ENCODE measurements at places on chromosomes 2 and 18. TPM values are rescaled to one million over a fixed set of nuclear protein-coding genes. Genes with fewer than 3 reads are reported as not detected.

- H3K4me3 ChIP-seq = no peak overlapping the region
- no peak for DNase-seq
- H3K27ac ChIP-seq = no peak overlapping the region
- no peaks in the 10 kb centered on the region for H3K36me3 ChIP-seq
Observed at GRCh38 chr2:190827720-190828119, 52.9 kb upstream of the GLS start.

- no peaks in the 10 kb centered on the region for H3K36me3 ChIP-seq
- no peaks in the 10 kb centered on the region for H3K4me1 ChIP-seq
- H3K27ac ChIP-seq = no peak overlapping the region
- H3K27me3 ChIP-seq = peaks cover 1% of the 10 kb centered on the region
- no peak overlapping the region for H3K4me3 ChIP-seq
- DNase-seq = no peak
Observed at GRCh38 chr2:55163274-55163721, 68.8 kb downstream of the CLHC1 start.

AQP12B gene
- not detected for total RNA-seq

DNA sequence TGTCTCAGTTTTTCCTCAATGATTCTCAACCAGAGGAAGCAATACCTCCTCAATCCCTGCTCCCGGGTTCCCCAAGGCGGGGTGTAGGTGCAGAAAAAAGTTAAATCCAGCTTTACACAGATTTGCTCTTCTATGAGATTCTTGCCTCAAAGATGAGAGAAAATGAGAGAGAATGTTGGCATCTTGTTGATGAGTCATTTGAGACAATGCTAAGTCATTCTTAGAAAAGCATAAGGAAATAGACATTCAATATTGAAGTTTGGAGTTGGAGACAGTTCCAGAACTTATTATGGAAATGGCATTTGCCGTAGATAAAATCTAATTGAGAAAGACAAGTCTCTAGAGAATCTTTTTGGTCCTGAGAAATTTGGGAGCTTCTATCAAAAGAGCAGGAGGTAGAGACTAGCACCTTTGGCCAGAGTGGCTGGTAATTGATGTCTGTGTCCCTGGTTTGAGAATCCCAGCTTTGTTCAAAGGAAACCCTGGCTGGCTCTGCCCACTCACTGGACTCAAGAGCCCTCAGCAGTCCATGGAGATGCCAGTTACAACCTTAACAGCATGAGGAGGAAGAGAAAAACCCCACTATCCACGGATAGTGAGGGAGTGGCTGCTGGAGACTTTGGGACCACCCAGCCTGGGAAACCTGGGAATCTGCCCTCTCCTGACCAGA lies 181.2 kb downstream of the FAM124B start:
- no peak overlapping the region for H3K4me3 ChIP-seq
- DNase-seq = no peak
- no peaks in the 10 kb centered on the region for H3K36me3 ChIP-seq
- H3K27me3 ChIP-seq = peaks cover 11% of the 10 kb centered on the region
- no peak overlapping the region for H3K27ac ChIP-seq

RFX8 gene
- total RNA-seq = not detected

GRCh38 chr2:121202541-121203310 lies 82.3 kb downstream of the TFCP2L1 start:
- H3K27me3 ChIP-seq = no peaks in the 10 kb centered on the region
- H3K36me3 ChIP-seq = no peaks in the 10 kb centered on the region
- H3K4me1 ChIP-seq = no peaks in the 10 kb centered on the region
- no peak overlapping the region for H3K4me3 ChIP-seq
- no peak for DNase-seq

MEIS1 gene
- total RNA-seq = not detected

DNA sequence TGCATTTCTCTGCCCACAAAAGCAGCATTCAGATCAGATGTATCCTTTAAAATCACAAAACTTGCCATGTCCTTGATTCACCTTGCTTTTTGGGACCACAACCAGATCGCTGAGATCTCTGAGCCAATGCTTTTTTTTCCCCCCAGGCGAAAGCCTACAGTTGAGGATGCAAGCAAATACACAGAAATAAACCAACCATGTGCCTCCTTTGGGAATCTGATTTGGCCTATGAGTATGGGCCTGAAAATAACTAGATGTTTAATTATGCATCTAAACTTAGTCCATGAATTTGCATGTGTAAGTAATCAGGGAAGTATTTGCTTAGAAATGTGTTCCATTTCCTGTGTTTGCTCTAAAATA lies 49.7 kb upstream of the CDC42EP3 start:
- no peaks in the 10 kb centered on the region for H3K36me3 ChIP-seq
- peaks cover 9% of the 10 kb centered on the region for H3K4me1 ChIP-seq
- DNase-seq = no peak
- no peak overlapping the region for H3K27ac ChIP-seq

ACTR3 gene
- 449 TPM for total RNA-seq

DNA sequence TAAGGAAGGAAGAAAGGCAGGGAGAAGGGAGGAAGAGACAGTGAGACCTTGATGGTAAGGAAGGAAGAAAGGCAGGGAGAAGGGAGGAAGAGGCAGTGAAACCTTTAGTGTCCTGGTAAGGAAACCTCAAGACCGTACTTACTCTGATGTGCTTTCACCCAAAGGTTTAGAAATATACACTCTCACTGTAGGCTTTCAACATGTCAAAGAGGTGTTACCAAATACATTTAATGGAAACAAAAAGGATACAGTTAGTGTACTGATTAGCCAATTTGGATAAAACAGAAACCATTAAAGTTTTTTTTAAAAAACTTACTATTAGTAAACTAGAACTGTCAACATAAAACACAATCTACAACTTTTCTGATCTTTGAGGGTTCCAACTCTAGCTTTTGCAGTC lies 7.1 kb downstream of the FBXO15 start:
- H3K27me3 ChIP-seq = no peaks in the 10 kb centered on the region
- DNase-seq = no peak
- H3K4me3 ChIP-seq = peak overlapping the region; percentile 62
- H3K4me1 ChIP-seq = peaks cover 41% of the 10 kb centered on the region

DNA sequence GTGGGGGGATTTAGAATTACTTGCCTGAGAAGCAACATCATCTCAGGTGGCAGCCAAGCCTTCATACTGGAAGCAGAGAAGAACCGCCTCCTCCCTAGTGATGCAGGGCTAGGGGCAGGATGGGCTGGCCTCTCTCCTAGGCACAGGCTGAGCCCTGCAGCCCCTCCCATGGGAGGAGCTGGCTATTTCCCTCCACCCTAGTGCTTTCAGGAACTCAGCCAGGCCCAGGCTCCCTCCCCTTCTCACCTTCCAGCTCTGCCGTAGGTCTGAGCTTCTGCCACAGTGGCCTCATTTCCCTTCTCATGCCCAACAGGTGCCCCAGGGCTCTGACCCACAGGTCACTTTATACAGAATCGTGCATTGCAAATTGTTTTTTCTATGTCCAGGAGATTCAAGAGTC lies 31.0 kb downstream of the CENPA start:
- H3K27me3 ChIP-seq = peaks cover 7% of the 10 kb centered on the region
- H3K4me3 ChIP-seq = no peak overlapping the region
- H3K27ac ChIP-seq = no peak overlapping the region
- no peaks in the 10 kb centered on the region for H3K36me3 ChIP-seq

PTCD3 gene
- 180 TPM for total RNA-seq

DNA sequence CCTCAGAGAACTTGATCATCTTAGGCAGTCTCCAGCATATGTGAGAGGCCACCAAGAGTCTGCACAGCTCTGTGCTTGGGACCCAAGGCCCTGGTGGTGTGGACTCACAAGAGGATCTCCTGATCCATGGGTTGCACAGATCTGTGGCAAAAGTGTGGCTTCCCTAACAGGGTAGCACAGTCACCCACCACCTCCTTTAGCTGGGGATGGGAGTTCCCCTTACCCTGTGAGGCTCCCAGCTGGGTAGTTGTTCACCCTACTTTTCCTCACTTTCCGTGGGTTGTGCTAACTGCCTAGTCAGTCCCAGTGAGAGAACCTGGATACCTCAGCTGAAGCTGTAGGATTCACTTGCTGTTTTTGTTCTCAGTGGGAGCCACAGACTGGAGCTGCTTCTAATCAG lies 123.7 kb downstream of the FTCDNL1 start:
- no peak overlapping the region for H3K27ac ChIP-seq
- no peaks in the 10 kb centered on the region for H3K36me3 ChIP-seq
- no peak overlapping the region for H3K4me3 ChIP-seq
- no peaks in the 10 kb centered on the region for H3K4me1 ChIP-seq
- DNase-seq = no peak

- H3K4me1 ChIP-seq = no peaks in the 10 kb centered on the region
- H3K4me3 ChIP-seq = no peak overlapping the region
- DNase-seq = no peak
- no peaks in the 10 kb centered on the region for H3K36me3 ChIP-seq
Observed at GRCh38 chr2:62486439-62486765, 19.6 kb downstream of the TMEM17 start.

DNA sequence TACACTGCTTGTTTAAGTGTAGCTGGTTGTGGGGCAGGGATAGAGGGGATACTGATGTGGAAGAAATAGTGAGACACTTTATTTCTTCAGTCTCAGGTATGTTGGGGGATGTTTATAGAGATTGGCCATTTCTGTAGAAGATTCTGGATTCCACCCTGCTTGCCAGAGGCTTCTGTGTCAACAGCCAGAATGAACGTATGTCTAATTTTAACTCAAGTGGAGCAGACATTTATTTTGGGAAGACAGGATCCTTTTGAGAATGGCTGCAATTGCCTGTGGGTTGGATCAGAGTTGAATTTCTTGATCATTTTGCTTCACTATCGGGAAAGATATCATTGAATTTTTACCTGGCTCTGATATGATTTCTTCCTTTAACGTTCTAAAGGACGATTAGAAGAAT lies 465.6 kb upstream of the SLC14A2 start:
- H3K4me1 ChIP-seq = no peaks in the 10 kb centered on the region
- no peaks in the 10 kb centered on the region for H3K36me3 ChIP-seq
- no peak overlapping the region for H3K27ac ChIP-seq
- H3K27me3 ChIP-seq = peaks cover 8% of the 10 kb centered on the region
- no peak for DNase-seq
- H3K4me3 ChIP-seq = no peak overlapping the region

DNA sequence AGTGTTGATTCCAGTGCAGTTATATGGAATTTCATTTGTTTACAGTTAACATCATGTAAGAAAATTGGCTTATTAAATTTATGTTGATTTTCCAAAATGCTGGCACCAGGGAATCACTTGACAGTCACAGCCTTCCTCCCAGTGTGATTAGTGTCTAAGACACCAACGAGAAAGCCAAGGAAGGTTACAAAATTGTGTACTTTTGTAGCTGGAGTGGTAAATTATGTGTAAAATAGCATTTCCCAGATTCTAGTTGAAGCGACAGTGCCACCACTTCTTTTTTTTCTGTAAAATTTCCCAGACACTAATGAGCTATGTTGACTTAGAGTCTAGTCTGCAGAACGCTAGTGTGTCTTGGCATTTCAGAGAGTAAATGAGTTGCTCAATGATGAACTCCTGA lies 101.3 kb downstream of the NCK2 start:
- peak overlapping the region; percentile 77 for H3K27ac ChIP-seq
- peaks cover 58% of the 10 kb centered on the region for H3K36me3 ChIP-seq
- H3K4me3 ChIP-seq = no peak overlapping the region
- no peaks in the 10 kb centered on the region for H3K27me3 ChIP-seq

DUSP19 gene
- 2.3 TPM for total RNA-seq

DNA sequence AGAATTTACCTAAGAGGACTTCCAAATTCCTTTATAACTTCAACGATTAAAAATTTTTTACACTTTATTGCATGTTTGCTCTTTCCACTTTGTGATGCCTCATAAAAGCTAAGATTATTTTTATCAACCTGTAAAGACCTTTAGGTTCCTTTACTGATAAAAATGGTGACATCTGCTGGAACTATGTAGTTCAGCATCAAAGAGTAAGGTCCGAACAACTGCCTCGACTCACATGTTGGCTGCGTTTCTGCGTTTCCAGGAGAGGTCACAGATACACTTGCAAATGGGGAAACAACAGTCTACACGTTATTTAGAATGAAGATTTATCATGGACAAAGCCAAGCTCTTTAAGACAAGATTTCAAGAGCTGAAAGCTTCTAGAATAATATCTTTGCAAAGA lies 18.8 kb upstream of the TMX3 start:
- no peak for DNase-seq
- no peak overlapping the region for H3K4me3 ChIP-seq
- H3K27ac ChIP-seq = no peak overlapping the region

GRCh38 chr2:221103930-221104329 lies 468.2 kb downstream of the EPHA4 start:
- peaks cover 13% of the 10 kb centered on the region for H3K27me3 ChIP-seq
- no peak for DNase-seq
- H3K36me3 ChIP-seq = no peaks in the 10 kb centered on the region
- no peak overlapping the region for H3K27ac ChIP-seq
- no peak overlapping the region for H3K4me3 ChIP-seq
- H3K4me1 ChIP-seq = no peaks in the 10 kb centered on the region

- H3K4me3 ChIP-seq = no peak overlapping the region
- H3K27ac ChIP-seq = no peak overlapping the region
- peaks cover 6% of the 10 kb centered on the region for H3K4me1 ChIP-seq
- DNase-seq = no peak
Observed at GRCh38 chr2:69311024-69311416, 76.0 kb downstream of the GFPT1 start.

DNA sequence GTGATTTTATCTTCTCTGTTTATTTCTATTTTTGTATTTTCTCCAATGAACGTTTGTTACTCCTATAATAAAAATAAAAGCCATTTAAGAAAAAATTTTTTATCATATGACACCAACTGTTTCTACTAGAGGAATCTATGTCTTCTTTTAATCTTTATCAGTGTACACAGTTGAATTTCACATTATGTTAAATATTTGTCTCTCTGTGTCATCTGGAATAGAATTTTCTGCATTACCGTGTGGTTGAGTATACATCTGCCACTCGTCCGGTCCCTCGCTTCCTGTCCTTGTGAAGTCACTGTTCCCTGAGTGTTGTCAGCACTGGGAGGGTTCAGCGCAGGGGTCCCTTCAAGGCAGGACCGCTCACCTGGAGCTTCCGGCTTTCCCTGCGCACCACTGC lies 99.2 kb downstream of the LDLRAD4 start:
- no peaks in the 10 kb centered on the region for H3K27me3 ChIP-seq
- no peak overlapping the region for H3K27ac ChIP-seq
- no peak for DNase-seq
- H3K36me3 ChIP-seq = peaks cover 28% of the 10 kb centered on the region
- peaks cover 37% of the 10 kb centered on the region for H3K4me1 ChIP-seq

MGAT4A gene
- total RNA-seq = 59.0 TPM

GRCh38 chr2:239312081-239312511 lies 88.7 kb downstream of the HDAC4 start:
- no peaks in the 10 kb centered on the region for H3K27me3 ChIP-seq
- H3K4me1 ChIP-seq = peaks cover 16% of the 10 kb centered on the region
- no peak for DNase-seq
- no peak overlapping the region for H3K27ac ChIP-seq
- peaks cover 7% of the 10 kb centered on the region for H3K36me3 ChIP-seq
- no peak overlapping the region for H3K4me3 ChIP-seq

Measured in activated CD8-positive, alpha-beta T cell treated with anti-CD3 and anti-CD28 coated beads for 36 hours (primary cell).